RWPE2 (cell line): ENCODE measurements at places on chromosomes 11 and 22.

GRCh38 chr22:48871176-48871840 is 956.4 kb downstream of the BRD1 start:
- DNase-seq: no peak

- no peak for DNase-seq
Observed at GRCh38 chr11:120273432-120273831, 33.5 kb downstream of the POU2F3 start.

GRCh38 chr11:2940147-2940920 is 11.1 kb upstream of the PHLDA2 start:
- DNase-seq: peak; percentile 77

GRCh38 chr22:47781427-47782111 is 1019.1 kb downstream of the TBC1D22A start:
- no peak for DNase-seq

DNA sequence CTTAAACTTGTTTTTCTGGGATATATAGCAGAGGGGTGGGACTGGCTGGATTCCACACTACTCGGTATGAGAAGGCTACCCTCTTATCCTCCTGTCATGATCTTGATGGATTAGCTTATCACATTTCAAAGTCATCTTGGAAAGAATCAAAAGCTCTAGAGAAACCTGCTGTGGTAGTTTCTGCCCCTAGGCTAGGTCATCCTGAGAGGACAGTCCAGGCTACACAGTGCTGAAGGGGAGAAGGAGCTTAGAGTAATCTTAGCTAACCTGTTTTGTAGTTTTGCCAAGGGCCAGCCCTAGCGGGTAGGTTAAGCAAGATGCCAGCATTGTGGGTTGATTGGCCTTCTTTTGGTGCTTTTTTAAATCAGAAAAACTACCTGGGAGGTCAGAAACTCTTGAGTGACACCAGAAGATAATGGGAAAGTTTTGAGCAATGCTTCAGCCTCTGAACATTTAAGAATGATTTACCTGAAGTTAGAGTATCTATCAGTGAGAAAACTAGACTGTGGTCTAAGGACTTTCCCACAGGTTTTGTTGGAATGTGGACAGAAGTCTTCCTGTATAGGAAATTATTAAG is 21.3 kb downstream of the PIWIL4 start:
- DNase-seq: no peak

DNA sequence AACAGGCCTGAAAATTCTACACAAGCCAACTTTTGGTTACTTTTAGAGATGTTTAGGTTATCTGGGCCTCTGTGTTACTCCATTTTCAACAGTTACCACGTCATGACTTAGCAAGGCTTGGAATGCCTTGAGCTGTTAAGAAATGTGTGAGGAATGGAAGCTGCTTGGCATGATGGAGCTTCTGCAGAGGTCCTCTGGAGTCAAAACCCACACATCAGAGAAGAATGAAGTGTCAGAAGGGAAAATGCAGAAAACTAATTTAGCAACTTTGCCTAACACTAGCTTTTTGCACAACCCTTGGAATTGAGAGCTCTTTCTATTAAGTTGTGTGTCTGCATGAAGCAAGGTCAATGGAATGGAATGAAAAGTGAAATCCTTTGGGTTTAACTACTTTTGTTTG is 27.4 kb downstream of the FAT3 start:
- no peak for DNase-seq

DNA sequence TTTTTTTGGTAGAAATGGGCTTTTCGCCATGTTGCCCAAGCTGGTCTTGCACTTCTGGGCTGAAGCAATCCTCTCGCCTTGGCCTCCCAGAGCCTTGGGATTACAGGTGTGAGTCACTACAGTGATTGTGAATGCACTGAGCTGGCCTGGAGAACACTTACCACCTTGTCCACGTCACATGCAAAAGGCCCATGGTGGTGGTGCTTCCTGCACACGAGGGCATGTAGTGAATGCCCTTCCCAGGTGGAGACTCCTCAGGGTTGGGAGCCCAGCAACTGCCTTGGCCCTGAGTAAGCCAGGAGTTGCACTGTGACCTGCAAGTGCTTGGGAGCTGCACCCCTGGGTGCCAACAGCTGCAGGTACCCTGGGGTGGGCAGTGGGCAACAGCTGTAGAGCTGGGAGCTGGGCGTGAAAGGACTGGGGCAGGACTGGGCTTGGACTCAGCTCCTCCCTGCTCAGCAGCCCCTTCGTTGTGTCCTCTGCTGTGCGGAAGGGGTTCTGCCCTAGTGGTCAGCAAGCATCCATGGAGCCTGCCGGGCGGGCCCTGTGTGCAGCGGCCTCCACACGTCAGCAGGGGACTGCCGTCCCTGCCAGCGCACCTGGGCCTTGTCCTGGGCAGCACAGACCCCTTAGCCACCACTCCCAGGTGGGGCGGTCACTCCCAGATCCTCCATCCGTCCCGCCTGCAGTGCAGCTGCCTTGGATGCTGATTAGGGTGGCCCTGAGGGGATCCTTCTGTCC is 9.3 kb upstream of the ADORA2A start:
- no peak for DNase-seq

- DNase-seq: no peak
Observed at GRCh38 chr22:42644422-42645340, 4.3 kb upstream of the ATP5MGL start.

GRCh38 chr11:65217441-65218423 is 36.0 kb downstream of the CAPN1 start:
- DNase-seq: no peak

GRCh38 chr11:78197816-78198215 is 9.1 kb downstream of the USP35 start:
- DNase-seq: no peak

DNA sequence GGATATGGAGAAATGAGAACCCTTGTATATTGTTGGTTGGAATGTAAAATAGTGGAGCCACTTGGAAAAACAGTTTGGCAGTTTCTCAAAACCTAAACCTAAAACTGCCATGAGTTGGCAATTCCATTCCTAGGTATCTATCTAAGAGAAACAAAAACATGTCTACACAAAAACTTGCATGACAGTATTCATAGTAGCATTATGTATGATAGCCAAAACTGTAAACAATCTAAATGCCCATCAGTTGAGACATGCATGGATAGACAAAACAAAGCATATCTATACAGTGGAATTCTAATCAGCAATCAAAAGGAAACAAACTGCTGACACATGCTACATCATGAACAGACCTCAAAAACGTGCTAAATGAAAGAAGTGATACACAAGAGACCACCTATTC is 34.9 kb downstream of the TRAF6 start:
- DNase-seq: no peak

GRCh38 chr11:119323532-119324033 is 6.7 kb upstream of the MCAM start:
- DNase-seq: no peak

DNA sequence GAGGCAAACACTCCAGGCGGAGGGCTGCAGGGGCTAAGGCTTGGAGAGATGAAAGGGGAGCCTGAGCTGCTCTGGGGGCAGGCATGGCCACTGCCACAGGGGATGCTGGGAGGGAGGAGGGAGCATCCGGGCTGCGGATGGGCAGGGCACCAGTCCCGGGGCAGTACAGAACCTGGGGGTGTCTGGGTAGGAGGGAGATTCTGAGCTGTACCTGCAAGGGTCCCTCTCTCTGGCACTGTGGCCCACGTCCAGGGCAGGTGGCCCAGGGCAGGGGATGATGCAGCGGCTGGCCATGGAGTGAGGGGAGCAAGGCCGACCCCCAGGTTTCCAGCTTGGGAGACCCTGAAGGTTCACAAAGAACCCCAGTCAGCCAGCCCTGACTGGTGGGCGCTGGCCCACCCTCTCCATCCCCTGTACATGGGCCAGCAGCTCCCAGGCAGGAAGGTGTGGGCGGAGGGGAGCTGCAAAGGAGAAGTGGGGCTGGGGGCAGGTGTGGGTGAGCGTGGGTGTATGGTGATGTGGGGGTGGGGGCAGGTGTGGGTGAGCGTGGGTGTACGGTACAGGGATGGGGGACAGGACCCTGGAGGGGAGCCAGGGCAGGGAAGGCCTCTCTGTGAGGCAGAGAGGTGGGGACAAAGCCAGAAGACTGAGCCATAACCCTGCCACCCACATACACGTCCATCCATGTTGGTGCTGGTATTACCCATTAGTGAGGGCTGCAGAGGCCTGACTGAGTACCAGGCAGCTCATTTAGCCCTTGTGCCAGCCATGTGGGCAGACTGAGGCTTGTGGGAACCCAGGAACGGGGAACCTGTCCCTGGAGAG is 2.2 kb upstream of the TNFRSF13C start:
- DNase-seq: no peak

- no peak for DNase-seq
Observed at GRCh38 chr11:66580803-66581202, 12.1 kb downstream of the CCDC87 start.

DNA sequence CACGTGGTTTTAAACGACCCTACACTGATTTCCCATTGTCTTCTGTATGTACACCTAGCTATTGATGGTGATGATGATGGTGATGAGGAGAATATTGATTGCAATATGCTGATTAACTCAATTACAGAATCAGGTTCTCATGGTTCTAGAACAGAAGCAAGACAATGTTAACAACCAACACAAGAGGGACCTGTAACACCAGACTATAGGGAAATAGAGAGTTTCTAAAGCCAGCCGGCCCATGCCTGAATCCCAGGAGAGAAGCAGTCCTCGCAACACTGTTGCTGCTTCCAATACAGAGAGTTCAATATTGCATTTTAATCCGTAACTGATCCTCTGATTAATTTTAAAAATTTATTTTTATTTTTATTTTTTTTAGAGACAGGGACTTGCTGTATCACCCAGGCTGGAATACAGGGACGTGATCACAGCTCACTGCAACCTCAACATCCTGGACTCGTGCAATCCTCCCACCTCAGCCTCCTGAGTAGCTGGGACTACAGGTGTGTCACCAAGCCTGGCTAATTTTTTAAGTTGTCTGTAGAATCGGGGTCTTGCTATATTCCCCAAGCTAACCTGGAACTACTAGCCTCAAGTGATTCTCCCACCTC is 22.2 kb upstream of the UBASH3B start:
- DNase-seq: no peak

DNA sequence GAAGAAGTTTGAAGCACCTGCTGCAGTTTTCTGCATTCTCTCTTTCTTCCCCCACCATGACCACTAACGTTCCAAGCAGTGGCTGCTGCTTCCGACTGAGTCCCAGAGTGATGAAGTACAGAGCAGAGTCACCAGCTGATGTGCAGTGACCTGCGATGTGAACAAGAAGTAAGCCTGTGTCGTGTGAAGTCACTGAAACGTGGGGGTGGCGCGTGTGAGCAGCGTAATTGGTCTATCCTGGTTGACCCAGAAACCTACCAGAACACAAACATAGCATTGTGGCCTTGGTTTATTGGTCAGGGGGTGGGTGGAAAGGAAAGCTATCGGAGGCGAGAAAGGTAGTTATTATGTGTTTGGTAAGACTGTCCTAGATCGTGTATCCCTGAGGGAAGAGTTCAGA is 3.5 kb downstream of the KRTAP5-7 start:
- no peak for DNase-seq

DNA sequence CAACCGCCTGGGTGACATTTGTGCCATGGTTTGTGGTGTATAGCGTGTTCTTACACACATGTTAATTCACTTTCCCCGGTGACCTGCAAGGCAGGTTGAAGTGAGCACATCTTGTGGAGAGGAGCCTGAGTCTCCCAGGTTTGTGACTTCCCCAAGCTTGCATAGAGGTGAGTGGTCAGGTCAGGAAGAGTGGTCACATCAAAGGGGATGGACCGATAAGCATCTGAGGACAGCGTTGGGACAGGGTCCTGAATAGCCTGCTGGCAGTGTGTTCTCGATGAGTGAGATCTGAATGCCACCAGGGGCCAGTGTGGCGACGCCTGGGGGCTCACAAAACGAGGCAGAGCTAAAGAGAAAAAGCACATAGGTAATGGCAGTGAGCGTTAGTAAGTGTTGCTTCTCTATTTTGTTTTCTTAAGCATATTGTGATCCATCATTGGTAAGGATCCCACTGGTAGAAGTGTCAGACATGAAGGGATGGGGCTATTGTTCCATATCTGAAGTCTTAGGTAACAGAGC is 154.6 kb downstream of the GRIK4 start:
- DNase-seq: no peak

- peak; percentile 23 for DNase-seq
Observed at GRCh38 chr22:44541671-44542319, 43.8 kb upstream of the RTL6 start.

- no peak for DNase-seq
Observed at GRCh38 chr11:17653611-17654010, 65.8 kb upstream of the MYOD1 start.

- DNase-seq: peak; percentile 73
Observed at GRCh38 chr22:36763576-36763975, 12.3 kb downstream of the IFT27 start.

DNA sequence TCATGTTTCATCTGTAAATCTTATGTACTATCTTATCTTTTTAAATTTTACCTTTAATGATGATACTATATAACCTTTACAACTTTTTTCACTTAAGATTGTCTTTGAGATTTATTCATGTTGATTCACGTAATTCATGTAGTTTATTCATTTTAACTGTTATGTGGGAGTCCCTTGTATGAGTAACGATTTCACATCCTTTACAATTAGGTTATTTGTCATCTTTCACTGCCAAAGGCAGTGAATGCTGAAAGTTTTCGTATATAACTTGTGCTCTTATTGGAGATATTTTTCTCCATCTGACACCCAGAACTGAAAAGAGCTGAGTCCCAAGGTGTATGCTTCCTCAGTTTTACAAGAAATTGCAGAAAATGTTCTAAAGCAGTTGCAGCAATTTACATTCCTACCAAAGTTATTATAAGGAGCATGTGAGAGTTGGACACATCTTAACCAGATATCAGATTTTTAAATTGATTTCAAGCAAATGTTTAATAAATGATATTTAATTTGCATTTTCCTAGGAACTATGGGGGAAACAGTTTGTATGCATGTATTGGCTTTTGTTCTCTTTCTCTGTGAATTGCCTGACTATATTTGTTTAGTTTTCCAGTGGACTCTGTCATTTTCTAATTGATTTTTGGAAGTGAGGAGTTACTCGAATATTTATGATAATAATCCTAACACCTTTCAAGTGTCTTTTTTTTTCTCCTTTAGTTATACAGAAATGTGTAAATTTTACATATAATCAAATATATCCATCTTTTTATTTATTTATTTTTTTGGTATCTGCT is 6.4 kb downstream of the ARL14EP start:
- DNase-seq: no peak

- DNase-seq: no peak
Observed at GRCh38 chr11:120810251-120810650, 213.7 kb upstream of the TBCEL start.

DNA sequence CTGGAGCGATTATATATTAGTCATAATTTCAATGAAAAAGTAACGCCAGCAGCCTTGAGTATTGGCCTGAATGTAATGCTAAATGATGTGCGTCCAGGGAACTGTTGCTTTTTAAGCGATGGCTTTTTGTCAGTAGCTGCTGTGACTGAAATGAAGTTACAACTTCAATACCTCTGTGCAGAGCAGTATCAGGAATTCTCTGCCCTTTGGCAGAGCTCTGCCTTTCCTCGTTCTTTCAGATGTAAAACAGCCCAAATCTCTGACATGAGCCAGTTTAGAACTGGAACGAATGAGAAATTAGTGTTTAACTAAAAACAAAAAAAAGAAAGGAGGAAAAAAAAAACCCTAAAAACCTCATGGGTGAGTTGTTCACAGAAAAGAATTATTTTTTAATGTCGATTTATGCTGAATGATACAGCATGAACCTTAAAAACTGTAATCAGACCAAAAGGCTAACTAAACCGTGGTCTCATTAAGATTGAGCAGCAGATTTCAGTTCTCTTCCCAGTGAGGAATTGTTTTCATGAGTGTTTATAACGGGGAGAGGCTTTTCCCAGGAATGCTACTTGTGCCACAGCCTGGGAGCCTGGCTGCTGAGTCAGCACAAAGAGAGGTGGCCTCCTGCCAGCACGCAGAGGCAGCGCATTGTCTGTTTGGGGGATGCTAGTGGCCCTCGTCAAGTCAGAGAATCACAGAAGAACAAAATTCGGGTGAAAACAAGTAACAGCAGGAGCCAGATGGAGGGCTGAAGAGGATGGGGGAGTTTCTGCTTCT is 146.2 kb upstream of the RASSF10 start:
- no peak for DNase-seq
